Occipital lobe (tissue), 3 donors: ENCODE measurements at places on chromosomes 5 and 9.

- no peak for DNase-seq
These were observed 136.7 kb downstream of the EDIL3 start for GRCh38 chr5:84248013-84248412.

GRCh38 chr5:173915310-173916014 is 27.3 kb downstream of the CPEB4 start:
- no peak for DNase-seq

GRCh38 chr5:6143523-6143922 is 234.8 kb downstream of the MED10 start:
- DNase-seq: no peak

DNA sequence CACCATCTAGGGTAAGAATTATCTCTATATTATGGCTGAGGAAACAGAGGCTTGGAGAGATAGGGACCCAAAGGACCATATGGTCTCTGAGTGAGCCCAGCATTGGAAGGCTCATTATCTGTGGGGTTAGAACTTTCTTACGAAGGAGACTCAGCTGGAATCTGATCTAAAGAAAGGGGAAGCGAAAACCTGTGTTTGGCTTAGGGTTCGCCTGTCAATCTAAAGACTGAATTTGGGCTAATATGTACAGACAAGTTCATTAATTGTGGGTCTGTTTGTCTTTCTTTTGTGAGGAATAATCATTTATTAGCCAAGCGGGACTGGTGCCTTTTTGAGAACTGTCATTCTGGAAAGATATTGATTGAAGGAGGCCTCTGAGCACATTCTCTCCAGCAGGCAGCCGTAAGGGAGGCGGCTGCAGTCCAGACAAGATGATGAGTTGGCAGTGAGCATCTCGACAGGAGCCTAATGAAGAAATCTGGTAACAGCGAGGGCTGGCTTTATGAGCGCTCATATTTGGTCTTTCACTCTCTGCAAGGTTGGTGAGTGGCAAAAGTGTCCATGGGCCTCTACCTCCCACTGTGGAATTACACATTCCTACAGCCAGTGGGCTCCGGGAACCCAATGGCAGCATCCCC is 104.2 kb upstream of the GPR151 start:
- no peak for DNase-seq
